B cell (primary cell): ENCODE measurements at places on chromosomes 11 and 22. TPM values are rescaled to one million over a fixed set of nuclear protein-coding genes. Genes with fewer than 3 reads are reported as not detected.

Gene DEFB131B
- total RNA-seq: not detected in 2 replicates

Gene LMO2
- total RNA-seq: 6.2 and 7.3 TPM in 2 replicates

Gene MMP1
- total RNA-seq: not detected in 2 replicates

Gene CCDC87
- total RNA-seq: 0.17 and 0.39 TPM in 2 replicates

Gene CABP7
- not detected in 2 replicates for total RNA-seq

Gene PSMA1
- 115 and 123 TPM in 2 replicates for total RNA-seq

Gene TPBGL
- total RNA-seq: not detected in 2 replicates

Gene SOX6
- 0.61 TPM in 1 of 2 replicates, not detected in the other for total RNA-seq

Gene SHISA8
- 46.5 and 54.1 TPM in 2 replicates for total RNA-seq

Gene GGT5
- not detected in 2 replicates for total RNA-seq

Gene NXPE1
- total RNA-seq: not detected in 2 replicates

Gene TRIM49C
- total RNA-seq: not detected in 2 replicates

Gene NAP1L4
- 133 and 159 TPM in 2 replicates for total RNA-seq

Gene C11orf16
- not detected in 2 replicates for total RNA-seq

- no peak for DNase-seq
These were observed 43.4 kb upstream of the CSNK2A3 start for GRCh38 chr11:11396301-11397035.

DNA sequence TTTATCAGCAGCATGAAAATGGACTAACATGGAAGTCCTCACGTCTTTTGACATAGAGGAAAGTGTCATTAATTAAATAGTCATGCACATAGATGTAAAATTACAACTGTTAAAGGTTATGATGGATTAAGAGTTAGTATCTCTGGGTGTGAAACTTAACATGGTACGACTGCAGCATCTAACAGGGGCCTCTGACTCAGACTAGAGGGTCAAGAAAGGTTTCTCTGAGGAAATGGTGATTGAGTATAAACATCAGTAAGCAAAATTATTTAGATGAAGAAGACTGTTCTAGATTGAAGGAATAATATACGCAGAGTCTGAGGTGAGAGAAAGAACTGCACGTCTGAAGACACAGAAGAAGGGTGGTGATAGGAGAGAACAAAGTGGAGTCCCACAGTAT is 42.1 kb upstream of the GAB2 start:
- no peak for DNase-seq

DNA sequence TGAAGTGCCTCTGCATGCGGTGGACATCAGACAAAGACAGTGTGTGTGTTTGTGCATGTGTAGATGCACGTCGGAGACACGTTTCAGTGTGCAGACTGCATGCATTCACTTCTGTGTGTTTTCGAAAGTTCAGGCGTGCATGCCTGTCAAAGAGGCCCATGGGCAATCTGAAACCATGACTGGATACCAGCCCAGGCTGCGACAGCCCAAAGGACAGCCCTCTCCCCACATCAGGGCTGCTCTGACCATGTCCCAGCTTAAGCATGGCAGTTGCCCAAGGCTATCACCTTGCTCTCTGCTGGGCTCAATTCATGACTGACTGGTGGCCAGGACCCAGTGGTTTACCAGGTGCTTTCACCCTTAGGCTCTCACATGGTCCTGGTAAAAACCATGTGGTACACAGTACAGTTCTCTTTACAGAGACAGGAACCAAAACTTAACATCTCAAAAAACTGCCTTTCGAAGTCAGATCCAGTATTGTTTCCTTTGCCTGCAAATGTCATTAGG is 423.7 kb upstream of the CADM1 start:
- DNase-seq: no peak

DNA sequence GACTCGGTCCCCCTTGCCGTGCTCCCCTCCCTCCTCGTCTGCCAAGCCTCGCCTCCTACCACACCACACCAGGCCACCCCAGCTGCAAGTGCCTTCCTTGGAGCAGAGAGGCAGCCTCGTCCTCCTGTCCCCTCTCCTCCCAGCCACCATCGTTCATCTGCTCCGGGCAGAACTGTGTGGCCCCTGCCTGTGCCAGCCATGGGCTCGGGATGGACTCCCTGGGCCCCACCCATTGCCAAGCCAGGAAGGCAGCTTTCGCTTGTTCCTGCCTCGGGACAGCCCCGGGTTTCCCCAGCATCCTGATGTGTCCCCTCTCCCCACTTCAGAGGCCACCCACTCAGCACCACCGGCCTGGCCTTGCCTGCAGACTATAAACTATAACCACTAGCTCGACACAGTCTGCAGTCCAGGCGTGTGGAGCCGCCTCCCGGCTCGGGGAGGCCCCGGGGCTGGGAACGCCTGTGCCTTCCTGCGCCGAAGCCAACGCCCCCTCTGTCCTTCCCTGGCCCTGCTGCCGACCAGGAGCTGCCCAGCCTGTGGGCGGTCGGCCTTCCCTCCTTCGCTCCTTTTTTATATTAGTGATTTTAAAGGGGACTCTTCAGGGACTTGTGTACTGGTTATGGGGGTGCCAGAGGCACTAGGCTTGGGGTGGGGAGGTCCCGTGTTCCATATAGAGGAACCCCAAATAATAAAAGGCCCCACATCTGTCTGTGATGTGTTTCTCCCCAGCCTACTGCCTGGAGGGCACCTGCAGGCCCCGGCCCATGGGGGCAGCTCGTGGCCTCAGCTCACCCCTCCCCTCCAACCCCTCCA is 29.8 kb downstream of the CAPN1 start:
- no peak for DNase-seq

DNA sequence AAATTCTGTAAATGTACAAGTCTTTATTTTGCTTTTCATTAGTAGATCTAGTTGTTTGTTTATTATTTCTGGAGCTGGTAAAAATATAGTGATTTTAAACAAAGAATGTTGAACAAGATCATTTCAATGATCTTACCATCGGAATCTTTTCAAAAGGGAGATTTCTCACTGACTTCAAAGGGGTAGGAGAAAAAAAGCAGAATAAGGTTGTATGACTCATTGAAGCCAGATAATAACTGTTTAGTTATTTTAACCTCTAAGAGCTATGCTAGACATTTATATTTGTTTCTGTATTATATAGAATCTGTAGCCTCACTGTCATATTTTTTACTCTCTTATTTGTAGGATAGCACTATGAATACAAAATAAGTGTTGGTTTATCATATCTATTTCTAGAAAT is 8.1 kb upstream of the PDE3B start:
- DNase-seq: no peak

DNA sequence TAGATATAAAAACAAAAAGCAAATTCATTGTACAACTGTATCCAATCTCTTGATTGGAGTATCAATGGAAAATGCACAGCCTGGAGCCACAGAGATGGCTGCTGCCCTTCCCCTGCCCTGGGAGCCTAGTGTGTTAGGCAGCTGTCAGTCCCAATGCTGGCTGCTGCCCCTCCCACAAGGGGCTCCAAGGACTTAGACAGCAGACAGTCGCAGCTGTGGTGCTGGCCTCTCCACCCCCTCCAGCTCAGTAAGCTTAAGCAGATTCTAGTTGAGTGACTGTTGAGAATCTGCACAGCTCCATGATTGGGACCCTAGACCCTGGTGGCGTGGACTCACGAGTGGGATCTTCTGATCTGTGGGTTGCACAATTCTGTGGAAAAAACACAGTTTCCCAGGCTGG is 1511.2 kb downstream of the FAM181B start:
- DNase-seq: no peak

GRCh38 chr22:39205344-39206021 is 39.3 kb downstream of the PDGFB start:
- DNase-seq: no peak

GRCh38 chr11:27253224-27253623 is 109.8 kb downstream of the CCDC34 start:
- no peak for DNase-seq

DNA sequence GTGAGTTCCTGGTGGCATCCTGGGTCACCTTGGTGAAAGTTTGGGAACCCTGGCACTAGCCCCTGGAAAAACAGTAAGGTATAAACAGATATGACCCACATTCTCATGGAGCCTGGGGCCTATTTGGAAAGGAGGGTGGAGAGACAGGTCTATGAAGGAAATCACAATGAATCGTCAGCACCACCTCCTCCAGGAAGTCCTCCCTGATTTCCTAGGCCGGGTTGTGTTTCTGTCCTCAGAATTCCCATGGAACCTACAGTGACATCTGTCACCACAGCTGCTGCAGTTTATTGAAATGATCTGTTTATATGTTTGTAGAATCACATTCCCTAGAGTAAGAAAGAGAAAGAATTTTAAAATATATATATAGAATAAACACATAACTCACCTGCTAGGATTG is 71.8 kb upstream of the ASPHD2 start:
- DNase-seq: no peak

DNA sequence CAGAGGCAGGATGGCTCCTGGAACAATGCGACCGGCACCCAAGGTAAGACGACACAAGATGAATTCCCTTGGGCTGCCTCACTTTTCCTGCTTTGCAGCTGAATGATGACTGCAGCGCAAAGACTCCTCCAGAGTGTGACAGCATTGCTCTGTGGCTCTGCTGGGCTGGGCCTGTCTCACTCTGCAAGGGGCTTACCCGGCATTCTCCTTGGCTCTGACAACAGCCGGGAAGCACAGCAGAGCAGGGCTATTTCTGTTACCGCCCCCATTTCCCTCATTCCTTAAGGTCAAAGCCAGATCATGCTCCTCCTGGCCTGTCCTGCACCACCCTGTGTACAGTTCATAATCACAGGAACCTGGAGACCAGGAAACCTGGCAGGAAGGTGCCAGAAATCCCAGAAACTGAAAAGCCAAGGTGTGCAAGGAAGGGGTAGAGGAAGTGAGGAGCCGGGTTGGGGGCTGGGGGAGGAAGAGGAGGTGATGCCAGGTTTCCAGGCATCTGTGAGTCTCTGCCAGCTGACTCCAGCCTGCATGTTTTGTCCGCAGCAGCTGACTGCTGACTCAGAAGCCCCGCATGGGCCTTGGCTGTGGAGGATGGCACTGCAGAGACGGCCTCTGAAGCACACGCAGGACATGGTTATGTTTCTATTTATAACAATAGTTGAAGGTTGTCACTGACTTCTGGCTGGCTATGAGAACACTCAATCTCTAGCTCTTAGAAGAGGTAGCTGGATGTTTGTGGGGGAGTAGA is 113.6 kb downstream of the MICAL3 start:
- DNase-seq: no peak

GRCh38 chr22:41365425-41365824 is 16.3 kb upstream of the TEF start:
- no peak for DNase-seq

GRCh38 chr22:46813816-46814597 is 51.6 kb downstream of the TBC1D22A start:
- DNase-seq: no peak

DNA sequence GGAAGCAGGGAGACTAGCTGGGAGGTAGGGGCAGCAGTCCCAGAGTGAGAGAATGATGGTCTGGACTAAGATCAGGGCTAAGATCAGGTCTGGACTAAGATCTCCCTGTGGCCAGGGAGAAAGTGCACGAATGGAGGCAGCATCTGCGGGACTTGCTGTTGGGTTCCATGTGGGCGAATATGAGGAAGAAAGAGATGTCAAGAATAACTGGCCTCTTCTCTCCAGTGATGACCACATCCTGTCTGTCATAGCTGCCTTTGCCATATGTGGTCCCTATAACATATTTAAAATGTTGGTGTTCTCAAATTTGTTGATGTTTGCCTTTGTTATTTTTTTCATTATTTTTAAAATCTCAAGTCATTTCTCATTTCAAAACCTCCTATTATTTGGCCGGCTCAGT is 27.4 kb upstream of the CXCR5 start:
- DNase-seq: no peak

DNA sequence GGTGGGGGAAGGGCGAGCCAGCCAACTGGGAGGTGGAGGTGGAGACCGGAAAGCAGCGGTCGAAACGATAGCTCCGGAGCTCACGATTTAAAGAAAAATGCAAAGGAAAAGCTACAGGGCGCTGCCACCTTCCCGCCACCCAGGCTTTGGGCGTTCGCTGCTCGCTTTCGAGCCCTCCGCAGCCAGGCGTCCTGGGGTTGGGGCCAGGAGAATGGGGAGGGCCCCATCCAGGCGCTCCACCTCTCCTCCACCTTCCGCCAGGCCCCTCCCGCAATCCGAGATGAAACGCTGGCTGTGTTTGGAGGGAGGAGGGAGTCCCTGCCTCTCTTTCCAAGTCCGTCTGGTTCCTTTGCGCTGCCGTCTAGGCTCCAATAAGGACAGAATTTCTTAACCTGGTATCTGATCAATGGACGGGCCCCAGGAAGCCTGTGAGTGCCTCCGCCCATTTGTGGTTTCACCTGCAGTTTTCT is 483 bp upstream of the ABTB2 start:
- DNase-seq: peak; percentile 78

GRCh38 chr11:108302121-108302785 is 79.4 kb downstream of the ATM start:
- DNase-seq: no peak

DNA sequence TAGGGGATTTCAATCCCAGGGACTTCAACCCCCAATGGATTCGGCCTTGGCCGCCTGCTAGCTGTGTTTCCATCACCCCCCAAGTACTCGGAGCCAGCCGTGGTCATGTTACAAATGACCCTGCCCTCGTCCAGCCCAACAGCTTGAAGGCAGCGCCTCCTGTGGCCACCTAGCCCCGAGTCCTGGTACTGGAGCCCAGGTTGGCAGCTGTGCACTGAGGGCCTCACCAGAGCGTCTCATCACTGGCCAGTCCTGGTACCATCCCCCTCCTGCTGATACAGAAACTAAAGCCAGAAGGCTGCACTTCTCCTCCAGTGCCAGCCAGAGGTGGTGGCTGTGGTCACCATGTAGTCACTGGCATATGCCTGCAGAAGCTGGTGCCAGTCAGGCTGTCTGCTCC is 44.9 kb upstream of the FADD start:
- no peak for DNase-seq

- no peak for DNase-seq
These were observed 72.1 kb upstream of the SLC22A12 start for GRCh38 chr11:64518928-64519327.

- no peak for DNase-seq
These were observed 15.9 kb downstream of the PEX26 start for GRCh38 chr22:18093661-18094060.

DNA sequence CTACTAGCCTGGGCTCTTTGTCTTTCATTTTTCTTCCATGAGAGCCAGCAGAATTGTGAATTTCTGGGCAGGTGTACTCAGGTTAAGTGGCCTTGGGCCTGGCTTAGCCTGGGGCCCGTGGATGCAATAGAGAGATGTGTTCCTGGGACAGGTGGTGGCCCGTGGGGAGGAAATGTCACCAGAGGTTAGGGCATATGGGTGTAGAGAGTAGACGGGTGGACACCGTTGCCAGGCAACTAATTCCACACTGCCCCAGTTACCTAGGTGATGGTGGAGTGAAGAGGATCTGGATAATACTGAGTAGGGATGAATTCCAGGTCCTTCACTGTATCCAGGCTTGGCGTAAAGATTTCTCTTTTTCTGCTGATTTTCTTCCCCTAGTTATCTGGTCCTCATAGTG is 175.0 kb downstream of the INSC start:
- DNase-seq: no peak

- DNase-seq: peak; percentile 90
These were observed 1.5 kb upstream of the KLHDC7B start for GRCh38 chr22:50544078-50544745.

GRCh38 chr22:46758121-46758520 is 4.3 kb upstream of the TBC1D22A start:
- DNase-seq: no peak

GRCh38 chr11:68715456-68716122 is 31.2 kb downstream of the GAL start:
- no peak for DNase-seq
